ENCODE measurements at places on chromosomes 6 and 20.
A peak's percentile ranks its signal among the peaks of the same experiment; 100 is the strongest.

DNA sequence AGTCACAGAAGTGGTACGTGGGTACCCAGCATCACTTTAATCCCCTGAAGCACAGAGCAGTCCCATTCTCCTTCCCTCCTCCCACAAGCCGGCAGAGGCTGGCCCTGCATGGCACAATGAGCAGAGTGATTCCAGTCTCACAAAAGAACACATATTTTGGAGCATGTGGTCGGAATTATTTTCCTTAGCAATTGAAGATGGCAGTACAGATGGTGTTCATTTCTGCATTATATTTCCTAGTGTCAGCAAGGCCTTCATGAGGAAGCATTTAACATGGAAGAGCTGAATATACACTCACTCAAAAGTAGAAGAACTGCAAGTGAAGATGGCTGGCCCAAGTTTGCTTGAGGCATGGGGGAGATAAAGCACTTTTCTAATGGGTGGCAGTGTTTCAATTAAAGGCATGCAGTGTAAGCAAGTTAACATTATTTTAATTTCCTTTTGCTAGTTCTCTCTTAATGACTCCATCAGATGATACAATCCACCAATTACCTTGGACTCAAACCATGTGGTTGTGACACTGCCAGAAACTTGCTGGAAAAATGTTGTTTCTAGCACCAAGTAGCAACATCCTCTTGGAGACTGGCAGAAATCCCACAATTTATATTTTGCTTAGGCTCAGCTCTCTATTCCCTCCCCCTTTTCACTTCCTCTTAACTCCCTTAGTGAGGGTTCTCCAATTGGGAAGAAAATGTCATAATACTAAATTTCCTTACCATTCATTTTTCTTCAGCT is 74.4 kb downstream of the ARHGAP18 start:
- DNase-seq: peak; percentile 89

DNA sequence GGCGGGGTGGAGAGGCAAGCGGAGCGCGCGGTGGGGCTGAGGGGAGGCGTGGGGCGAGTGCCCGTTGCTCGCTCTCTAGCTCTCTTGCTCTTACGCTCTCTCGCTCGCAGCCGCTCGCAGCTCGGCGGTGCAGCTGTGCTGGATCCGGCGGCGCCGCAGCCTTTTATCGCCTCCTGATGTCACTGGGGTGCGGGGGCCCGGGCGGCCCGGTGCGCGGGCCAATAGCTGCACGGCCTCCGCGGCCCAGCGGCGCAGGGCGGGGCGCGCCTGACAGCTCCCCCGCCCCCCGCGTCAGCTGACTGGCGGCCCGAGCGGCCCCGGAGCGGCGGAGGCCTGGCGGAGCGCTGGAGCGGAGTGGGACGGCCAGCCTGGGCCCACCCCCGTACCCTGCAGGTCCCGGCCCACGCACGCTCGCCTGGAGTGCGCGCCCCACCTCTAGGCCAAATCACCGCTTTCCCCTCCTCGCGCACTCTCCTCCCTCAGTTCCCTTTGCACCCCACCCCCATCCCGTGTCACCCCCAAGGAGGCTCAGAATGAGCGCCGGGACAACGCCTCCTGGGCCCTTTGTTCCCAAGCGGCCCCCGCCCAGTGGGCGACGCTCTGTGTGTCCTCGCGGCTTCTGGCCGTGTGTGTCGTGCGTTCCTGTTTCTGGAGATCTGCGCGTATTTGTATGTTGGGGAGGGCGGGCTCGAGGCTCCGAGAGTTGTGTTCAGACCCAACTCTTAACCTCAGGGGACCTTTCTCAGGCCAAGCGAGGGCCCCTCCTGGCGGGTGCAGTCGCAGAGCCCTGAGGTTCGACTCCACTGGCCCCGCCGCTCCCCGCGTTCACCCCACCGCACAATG is at the start of gene MAFB:
Gene MAFB (minus strand): TSS at position 137 of the 843 bp plus-strand sequence. CDS start 386 bp downstream, outside the sequence.
- peak; percentile 93 for DNase-seq

DNA sequence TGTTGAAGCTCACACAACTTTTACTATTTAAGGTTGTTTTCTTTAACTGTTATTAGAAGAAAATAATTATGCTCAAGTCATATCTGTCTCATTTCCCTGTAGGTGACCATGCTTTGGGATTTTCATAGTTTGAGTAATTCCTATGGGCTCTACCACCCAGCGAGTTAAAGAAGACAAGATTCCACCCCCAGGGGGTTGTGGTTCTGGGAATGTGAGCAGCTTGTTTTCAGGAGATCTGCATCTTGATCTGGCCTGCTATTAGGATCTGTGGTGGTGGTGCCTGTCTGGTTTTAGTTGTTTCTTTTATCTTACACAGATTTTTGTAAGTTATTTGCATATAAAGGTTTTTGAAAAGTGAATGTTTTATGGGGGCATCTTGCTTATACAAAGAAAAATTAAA is 20.2 kb upstream of the REV3L start:
- DNase-seq: no peak

- peak; percentile 33 for DNase-seq
Observed at GRCh38 chr6:19052219-19052618, 665.1 kb downstream of the RNF144B start.

GRCh38 chr6:116371120-116371917 is 572 bp downstream of the DSE start:
- peak; percentile 88 for DNase-seq

DNA sequence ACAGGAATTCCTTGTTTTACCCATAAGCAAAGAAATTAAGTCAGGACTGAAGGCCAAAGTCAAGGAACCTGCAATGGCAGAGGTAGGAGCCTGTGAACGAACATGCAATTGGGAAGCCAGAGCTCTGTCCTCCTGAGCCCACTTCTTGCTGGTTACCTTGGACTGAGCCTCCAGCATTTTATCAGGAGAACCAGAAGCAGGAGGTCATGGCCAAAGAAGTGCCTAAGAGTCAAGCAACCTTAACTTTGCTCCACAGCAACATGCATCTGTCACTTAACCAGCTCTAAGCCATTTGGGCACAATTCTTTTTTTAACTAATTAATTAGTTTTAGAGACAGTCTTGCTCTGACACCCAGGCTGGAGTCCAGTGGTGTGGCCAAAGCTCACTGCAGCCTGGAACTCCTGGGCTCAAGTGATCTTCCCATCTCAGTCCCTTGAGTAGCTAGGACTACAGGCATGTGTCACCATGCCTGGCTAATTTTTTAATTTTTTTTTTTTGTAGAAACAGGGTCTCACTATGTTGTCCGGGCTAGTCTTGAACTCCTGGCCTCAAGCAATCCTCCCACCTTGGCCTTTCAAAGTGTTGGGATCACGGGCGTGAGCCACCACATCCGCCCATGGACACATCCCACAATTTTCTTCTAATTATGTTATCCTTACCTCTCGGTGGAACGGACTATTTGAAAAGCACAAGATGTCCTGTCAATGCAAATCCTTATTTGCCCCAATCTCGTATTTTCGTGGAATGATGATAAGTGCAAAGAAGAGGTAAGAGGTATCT is 334.2 kb downstream of the CD83 start:
- DNase-seq: no peak

DNA sequence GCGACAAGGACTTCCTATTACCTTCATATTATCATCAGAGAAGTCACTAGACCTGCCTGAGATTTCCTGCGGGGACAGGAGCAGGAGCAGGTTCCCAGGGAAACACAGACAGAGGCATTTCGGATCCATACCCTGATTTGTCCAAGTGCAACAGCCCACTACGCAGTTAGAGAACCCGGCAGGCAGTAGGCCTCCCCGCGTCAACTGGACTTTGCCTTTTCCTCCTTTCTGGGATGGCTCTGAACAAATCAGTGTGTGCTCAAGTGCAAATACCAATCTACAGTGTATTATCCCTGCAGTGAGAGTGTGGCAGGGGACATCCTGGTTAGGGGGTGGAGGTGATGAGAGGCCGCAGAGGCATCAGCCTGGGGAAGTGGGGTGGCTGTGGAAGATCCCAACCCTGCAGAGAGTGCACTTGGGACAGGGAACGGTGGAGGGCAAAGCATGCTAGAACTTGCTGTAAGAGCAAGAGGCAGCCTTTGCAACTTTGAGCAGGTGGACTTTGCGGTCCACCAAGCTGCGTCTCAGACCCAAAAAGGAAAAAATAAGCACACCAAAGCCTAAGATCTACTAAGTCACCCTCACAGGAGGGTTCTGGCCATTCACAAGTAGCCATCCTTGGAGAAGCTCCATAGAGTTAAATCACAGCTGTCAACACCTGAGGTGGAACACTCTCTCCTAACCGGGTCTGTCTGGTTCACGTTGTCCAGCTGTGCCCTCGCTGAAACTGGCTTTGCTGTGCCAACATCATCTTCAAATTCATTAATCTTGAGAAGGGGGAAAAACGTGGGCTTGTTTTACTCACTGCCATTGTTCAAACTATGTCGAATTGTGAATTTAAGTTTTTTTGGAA is 159.1 kb downstream of the ZDHHC14 start:
- no peak for DNase-seq

DNA sequence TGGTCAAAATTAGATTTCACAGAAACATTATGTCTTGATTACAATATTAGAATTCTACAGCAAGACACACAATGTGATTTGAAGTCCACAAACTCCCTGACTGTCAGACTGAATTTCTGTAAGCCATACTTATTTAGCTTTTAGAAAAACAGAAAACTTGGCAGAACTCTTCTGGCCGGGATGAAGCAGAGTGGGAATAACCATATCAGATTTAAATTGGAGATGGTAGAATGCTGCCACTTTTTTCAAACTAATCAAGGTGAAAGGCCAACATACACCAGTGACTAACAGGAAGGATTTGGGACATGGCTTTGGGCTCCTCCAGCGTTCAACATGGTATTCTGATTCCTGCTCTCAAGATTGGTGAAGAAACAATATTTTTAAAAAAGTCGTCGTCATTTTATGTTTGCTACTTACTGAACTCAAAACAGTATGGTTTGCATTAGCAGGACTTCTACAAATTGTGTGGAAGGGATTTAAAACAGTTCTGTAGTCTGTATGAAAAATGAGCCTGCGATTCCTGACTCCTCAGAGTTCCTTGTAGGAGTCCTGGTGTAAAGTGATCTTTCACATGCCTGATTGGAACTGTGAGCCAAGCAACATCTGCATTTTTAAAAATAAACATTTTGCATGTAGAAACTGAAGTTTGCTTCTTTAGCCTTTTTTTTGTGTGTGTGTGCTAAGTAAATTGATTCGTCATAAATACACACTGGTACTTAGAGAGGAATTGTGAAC is 297.9 kb upstream of the SOX4 start:
- no peak for DNase-seq

- DNase-seq: no peak
Observed at GRCh38 chr20:47675190-47676142, 109.8 kb downstream of the SULF2 start.

GRCh38 chr6:41548098-41548840 is 2.1 kb downstream of the FOXP4 start:
- no peak for DNase-seq

GRCh38 chr6:11096109-11096508 is 2.5 kb downstream of the SMIM13 start:
- DNase-seq: peak; percentile 78

DNA sequence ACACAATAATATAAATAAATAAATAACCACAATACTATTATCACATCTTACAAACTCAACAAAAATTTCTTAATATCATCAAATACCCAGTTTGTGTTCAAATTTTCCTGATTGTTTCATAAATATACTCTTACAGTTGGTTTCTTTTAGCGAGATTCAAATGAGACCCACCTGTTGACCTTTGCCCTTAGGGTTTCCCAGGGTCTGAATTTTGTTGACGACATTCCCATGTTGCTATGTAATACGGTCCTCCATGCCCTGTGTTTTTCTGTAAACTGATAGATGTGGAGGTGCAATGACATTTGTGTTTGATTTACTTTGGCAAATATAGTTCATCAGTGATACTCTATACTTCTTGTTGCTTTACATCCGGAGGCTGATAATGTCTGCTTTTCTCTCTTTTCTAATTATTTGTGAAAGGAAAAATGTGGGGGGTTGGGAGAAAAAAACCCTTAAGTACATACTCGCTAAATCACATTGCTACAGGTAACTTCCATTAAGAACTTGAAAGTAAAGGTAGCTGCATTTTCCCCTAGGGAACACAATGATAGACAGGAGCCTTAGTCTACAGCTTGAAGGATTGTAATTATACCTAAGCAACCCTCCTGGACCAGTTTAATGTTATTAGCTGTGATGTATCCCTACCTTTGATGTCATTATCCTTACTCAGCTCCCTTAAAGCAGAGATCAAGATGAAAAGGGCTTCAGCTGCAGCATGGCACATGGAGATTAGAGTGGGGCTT is 6.6 kb downstream of the MOG start:
- DNase-seq: no peak

GRCh38 chr6:155765275-155766194 is 309.9 kb upstream of the NOX3 start:
- DNase-seq: peak; percentile 91

GRCh38 chr20:45905505-45906079 is 6.4 kb downstream of the PLTP start:
- DNase-seq: peak; percentile 57

- DNase-seq: peak; percentile 60
Observed at GRCh38 chr6:138004430-138005287, 102.6 kb downstream of the PERP start.

DNA sequence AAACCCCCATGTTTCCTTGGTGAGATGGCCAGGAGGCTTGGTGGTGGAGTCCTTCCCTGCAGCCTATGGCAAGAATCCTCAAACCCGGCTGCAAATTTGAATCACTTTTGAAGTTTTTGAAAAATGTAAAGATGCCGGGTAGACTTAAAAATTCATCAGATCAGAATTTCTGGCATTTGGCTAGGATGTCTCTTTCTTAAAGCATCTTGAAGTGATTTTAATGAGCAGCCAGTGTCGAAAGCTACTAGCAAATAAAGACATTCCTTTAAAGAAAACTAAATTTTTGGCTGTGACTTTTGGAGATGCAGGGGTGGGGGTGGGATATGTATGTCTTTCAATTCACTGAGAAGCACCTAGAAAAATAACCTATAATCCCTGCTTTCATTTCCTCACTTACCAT is 25.6 kb upstream of the NOX3 start:
- no peak for DNase-seq

- peak; percentile 26 for DNase-seq
Observed at GRCh38 chr6:139277161-139277560, 14.6 kb downstream of the TXLNB start.

GRCh38 chr6:11824986-11825385 is 46.4 kb upstream of the ADTRP start:
- peak; percentile 34 for DNase-seq

GRCh38 chr20:63165356-63166192 is 50.4 kb downstream of the YTHDF1 start:
- DNase-seq: no peak

DNA sequence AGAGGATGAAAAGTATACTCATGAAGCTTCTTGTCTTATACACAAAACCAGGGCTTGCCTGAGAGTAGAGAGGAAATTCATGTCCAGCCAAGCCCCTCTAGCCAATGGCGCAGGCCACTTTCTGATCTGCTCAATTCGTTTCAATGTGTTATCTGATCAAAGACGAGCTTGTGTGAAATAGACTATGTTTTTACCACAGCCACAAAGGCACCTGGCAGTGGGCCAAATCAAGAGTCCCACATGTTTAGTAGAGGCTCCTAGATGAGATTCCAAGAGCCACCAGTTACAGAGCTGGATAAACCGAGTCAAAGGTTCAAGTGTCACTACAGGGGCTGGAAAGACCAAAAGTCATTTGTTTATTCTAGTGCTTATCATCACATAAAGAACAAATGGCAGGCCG is 34.9 kb downstream of the GPLD1 start:
- DNase-seq: no peak
